ENCODE measurements at places on chromosomes 11 and 22. TPM values are rescaled to one million over a fixed set of nuclear protein-coding genes. Genes with fewer than 3 reads are reported as not detected.

DNA sequence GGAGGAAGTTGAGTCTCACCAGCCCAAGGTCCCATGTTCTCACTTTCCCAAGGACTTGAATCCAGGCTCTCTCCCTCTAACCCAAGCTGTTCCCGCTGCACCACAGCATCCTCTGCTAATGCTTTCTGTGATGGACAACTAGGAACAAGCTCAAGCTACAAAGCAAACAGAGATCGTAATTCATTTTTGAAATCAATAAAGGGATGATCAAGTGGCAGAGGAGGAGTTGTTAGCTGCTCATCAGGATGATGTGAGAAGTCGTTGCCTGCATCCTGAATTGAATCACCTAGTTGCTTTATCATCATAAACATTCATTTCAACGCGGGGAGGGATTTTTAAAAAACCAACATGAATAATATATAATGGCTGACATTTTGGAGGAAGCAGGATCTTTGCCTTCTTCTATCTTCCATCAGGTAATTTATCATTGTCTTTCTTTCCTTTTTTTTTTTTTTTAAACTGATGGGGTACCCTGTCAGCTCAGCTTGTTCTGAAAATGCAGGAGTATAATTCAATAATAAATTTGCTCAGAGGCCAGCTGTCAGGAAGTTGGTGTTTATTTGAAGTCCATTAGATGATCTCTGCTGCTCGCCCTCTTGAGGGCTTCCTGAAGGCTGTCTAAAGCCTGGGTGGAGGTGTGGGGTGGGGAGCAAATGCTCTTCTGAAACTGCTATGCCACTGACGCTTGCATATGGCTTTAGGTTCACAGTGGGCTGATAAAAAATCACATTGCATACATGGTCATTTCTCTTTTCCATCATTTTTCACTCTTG lies 174.4 kb upstream of the NARS2 start:
- no peak for DNase-seq

GRCh38 chr11:78248191-78248590 lies 59.5 kb downstream of the USP35 start:
- DNase-seq = no peak

GPR152 gene
- not detected for total RNA-seq

YAP1 gene
- 69.1 TPM for total RNA-seq

- peak; percentile 48 for DNase-seq
These were observed 653 bp downstream of the IL18BP start for GRCh38 chr11:71999362-71999761.

All from myocyte (in vitro differentiated cells).